ENCODE measurements at places on chromosomes 12 and 14.

GRCh38 chr12:94227066-94227465 is 78.7 kb downstream of the PLXNC1 start:
- no peak for DNase-seq

DNA sequence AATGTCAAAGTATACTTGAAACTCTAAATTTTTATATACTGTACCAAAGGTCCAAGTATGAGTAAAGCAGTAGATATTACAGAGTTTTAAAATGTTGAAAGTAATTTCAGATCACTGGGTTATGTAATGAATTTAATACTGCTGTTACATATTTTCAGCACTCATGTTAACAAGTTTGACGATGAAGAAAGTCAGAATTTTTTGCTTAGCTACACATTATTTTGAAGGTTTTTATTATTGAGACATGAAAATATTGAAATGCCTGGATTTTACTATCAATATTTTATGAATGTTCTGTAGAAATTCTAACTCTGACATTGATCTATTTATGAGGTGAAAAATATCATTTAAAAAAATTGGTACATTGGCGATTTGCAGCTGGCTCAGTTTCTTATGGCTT is 1030.3 kb downstream of the FSCB start:
- no peak for DNase-seq

GRCh38 chr12:11545484-11546330 is 103.8 kb upstream of the ETV6 start:
- DNase-seq: peak; percentile 12

DNA sequence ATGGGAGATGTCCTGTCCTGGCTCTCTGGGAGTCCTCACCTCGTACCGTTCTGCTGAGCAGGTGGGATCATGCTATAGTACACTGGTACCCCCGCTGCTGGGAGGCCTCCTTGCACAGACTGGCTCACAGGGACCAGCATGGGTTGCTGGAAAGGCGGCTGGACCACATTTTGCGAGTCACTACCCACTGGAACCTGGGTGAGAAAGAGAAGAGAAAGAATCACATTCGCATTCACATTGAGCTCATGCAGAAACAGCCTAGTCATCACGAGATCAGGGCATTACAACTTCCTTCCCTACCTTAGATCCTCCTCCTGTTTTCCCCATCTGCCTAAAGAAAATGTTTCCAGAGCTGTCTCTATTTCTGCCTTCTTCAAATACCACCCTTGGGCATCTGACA is 17.3 kb upstream of the STAC3 start:
- no peak for DNase-seq

- no peak for DNase-seq
These were observed 6.0 kb upstream of the KRT4 start for GRCh38 chr12:52819731-52820510.
